NCI-H526 treated with DMSO at 0.1 percent for 48 hours (cell line): ENCODE measurements at places on chromosomes 3 and 15.

GRCh38 chr3:133805384-133805701 is 272 bp upstream of the SRPRB start:
- no peak for DNase-seq

DNA sequence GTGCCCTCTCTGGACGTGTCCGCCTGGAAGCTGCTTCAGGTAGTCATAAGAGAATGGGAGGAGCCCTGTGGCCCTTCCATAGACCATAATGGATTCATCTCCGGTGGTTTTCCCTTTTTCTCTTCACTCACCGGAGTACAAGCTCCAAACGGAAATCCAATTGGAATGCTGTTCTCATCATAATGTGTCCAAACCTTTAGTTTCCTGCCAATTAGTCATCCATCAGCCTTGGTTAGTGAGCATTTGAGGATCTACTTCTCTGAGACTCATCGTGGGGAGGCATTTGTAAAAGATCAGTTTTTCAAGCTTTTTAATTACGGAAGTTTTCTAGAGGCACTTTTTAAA is 34.9 kb downstream of the ABHD2 start:
- DNase-seq: no peak

DNA sequence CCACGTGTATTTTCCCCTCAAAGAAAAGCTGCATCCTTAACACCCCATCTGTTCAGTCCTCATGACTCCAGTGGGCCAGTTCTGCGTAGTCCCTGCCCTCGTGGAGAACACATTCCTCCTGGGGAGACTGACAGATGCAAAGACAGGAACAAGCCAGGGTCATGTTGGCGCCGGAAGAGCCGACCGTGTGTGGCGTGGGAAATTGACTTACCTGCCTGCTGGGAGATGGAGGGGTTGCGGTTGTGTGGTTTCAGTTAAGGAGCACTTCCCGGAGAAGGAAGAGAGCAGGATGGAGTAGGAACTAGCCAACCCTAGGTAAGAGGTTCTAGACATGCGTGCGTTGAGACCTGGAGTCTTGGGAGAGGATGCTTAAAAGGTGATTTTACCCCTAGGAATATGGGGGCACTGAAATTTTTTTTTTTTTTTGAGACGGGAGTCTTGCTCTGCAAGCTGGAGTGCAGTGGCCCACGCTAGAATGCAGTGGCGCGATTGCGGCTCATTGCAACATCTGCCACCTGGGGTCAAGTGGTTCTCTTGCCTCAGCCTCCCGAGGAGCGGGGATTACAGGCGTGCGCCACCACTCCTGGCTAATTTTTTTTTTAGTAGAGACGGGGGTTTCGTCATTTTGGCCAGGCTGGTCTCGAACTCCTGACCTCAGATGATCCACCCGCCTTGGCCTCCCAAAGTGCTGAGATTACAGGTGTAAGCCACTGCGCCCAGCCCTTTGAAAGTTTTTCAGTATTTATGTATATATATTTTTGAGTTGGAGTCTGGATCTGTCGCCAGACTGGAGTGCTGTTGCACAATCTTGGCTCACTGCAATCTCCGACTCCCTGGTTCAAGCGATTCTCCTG is 1.4 kb downstream of the VHL start:
- DNase-seq: peak; percentile 15

DNA sequence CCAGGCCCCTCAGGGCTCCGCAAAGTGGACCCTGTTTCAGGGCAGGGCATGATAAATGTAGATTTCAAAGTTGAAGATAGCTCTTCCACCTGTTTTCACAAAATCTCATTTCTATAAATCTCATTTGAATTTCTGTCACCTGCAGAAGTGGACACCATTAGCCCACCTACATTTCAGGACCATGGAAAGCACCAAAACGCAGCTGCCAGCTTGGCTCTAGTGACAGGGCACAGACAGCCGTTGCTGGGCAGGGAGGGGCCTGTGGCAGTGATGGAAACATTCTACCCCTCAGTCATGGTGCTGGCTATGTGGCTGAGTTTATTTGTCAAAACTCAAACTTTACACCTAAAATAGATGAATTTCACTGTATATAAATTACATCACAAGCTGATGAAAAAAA is 40.4 kb downstream of the PRR23E start:
- DNase-seq: no peak

DNA sequence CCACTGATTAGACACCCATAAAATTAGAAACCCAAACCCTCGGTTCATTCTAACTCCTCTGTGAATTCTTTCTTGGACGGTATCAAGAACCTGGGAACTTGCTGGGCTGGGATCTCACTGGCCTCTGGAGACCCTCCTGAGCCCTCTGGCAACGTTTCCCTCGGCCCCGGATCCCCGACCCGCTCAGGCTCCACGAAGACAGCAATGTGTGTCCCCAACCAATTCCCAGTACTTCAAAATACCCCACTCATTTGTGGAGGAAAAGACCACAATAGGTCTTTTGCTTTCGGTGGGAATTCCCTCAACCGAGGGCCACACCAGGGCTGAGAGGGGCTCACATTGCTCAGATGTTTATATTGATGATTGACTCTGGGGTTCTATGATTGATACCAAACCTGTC is 117.9 kb upstream of the PRR20G start:
- DNase-seq: no peak

GRCh38 chr3:122793568-122794416 is at the start of gene HSPBAP1:
TSS of gene HSPBAP1 (minus strand) at chr3:122793831. CDS start at chr3:122793680, 151 bp downstream.
- no peak for DNase-seq

DNA sequence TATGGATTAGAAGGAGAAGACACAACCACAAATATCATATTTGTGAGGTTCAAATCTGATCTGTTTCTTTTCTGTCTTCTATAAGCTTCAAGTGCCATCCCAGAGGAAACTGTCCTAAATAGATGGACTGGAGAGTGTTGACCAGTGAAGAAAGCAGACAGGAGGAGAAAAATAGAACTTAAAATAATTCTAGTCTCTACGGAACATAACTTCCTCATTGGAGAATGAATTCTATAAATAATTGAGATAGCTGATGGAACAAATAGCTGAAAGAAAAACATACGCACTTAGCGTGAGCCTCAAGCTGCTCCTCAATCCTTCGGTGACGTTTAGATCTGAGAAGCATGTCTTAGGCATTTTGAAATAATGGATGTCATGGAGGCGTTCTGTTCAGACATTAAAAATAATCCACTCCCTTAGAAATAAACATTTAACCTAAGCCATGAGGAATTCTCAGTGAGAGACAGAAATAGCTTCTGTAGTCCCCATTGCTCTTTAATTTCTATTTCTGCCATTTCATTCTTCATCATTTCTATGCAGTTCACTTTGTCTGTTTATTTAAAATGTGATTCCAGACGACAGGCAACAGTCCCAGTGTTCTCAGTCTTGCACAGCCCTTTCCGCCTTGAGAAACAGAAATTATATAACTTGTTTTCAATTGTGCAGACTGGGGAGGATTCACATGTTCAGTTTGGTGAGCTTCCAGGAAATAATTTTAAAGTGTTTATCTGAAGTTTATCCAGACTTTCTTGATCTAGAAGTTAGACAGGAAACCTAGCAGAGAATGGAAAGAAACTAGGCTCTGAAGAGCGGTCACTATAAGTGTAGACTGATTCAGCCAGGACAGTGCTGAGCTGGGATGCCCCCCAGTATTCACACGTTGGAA is 97.3 kb downstream of the NR1D2 start:
- DNase-seq: no peak

- DNase-seq: no peak
Observed at GRCh38 chr3:12584083-12584482, 27.2 kb downstream of the MKRN2 start.

DNA sequence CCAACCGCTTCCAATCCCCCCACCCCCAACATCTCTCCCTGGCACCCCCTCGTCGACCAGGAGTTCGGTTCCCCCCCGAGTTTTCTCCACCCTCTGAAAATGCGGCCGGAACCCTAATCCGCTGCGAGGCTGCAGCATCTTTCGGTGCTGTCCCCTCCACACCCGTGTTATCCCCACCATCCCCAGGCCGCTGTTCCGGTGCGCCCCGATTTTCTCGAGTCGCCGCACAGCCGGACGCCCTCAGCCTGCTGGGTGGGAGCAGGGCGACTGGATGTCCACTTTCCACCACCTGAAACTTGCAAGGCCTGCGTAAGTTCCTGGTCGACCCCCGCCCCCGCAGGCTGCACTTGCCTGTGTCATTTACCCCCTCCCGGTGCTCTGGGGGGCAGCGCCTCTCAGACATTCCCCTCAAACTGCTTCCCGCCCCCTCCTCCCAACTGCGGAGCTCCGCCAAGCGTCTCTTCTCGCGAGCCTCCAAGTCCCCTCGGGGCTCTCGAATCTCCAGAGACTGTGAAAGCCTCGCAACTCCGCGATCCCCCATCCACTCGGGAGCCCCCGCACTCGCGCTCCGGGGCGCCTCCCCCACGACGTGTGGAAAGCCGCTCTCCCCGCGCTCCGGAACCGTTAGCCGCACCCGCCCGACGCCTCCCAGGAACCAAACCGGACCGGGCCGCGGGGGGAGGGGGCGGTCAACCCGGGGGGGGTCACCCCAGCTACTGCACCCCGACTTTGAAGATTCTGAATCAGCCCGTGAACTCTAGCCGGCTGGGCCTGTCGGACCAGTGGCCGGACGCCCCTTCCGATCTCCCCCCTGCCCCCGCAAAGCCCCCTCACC is 566 bp downstream of the ETV5 start:
- DNase-seq: no peak

- DNase-seq: no peak
Observed at GRCh38 chr15:66069751-66070150, 183.8 kb downstream of the MEGF11 start.

DNA sequence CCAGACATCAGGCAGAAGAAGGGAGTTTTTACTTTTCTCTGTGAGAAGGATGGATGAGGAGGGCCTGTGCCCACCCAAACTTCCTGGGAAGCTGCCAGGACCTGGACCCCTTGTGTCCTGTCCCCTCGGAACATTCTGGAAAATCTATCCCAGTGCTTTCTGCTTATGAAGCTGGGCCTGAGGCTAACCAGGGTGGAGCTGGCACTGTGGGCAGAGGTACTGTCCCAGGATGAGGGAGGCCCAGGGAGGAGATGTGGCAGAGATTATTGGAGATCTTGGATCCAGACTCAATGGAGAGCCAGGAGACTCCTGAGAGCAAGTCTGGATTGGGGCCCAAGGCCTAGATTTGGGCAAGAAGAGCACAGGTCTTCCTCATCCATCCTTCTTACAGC is 44.4 kb downstream of the SPSB4 start:
- no peak for DNase-seq

DNA sequence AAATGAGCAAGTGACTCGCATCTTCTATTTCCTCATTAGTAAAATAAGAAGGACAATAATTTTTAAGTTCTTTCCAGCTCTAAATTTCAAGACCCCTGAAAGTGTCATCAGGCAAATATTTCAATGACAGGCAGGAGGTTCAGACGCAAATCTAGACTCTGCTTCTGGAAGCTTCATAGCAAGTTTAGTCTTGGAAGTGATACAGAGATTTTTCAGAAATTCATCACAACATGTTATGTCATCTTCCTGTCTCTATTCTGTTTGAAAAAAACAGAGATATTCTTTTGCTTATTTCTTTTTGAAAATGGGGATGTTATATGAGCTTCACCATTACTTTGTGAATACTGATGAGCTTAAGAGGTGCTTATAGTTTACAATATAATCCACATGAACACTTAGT is 74.0 kb downstream of the C3orf85 start:
- DNase-seq: no peak

- peak; percentile 29 for DNase-seq
Observed at GRCh38 chr3:11774296-11774877, 72.3 kb downstream of the TAMM41 start.

DNA sequence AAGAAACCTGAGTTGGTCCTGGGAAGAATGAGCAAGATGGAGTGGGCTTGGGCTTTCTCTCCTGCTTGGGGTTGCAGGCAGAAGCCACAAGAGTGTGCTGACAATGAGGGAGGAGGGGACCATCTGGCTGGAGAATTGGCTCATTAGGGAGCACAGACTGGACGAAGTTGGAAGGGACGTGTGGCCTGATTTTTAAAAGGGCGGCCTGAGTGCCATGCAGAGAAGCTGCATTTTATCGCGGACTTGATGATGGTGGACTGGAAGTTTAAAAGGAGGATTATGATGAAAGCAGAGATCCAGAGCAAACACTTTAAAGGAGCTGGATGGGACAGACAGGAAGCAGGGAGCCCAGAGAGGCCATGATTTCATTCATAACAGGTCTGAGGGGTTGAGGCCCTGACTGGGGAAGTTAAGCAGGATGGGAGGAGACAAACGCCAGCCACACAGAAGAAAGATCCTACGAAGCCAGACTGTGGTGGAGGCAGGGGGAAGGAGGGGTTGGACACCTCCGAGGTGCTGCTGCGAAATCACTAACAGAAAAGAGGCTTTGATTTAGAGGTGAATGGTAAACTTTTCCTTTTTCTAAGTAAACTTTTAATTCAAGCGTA is 23.6 kb downstream of the TLNRD1 start:
- DNase-seq: no peak

DNA sequence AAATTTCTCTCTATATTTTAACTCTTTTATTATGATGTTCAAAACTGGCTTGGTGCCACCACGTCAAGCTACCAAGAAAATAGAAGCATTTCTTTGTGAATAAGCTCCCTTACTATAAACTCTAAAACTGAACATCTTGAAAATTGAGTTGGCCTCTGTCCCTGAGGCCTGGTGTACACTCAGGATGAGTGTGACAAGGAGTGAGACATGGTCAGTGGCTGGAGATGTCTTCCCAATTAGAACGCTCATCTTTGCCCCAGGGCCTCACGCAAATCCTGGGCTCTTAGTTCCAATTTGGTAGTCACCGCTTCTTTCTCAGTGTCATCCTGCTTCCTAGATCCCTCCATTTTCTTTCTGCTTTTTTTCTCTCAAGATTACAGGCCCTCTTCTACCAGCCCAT is 26.2 kb downstream of the SLC2A2 start:
- no peak for DNase-seq

DNA sequence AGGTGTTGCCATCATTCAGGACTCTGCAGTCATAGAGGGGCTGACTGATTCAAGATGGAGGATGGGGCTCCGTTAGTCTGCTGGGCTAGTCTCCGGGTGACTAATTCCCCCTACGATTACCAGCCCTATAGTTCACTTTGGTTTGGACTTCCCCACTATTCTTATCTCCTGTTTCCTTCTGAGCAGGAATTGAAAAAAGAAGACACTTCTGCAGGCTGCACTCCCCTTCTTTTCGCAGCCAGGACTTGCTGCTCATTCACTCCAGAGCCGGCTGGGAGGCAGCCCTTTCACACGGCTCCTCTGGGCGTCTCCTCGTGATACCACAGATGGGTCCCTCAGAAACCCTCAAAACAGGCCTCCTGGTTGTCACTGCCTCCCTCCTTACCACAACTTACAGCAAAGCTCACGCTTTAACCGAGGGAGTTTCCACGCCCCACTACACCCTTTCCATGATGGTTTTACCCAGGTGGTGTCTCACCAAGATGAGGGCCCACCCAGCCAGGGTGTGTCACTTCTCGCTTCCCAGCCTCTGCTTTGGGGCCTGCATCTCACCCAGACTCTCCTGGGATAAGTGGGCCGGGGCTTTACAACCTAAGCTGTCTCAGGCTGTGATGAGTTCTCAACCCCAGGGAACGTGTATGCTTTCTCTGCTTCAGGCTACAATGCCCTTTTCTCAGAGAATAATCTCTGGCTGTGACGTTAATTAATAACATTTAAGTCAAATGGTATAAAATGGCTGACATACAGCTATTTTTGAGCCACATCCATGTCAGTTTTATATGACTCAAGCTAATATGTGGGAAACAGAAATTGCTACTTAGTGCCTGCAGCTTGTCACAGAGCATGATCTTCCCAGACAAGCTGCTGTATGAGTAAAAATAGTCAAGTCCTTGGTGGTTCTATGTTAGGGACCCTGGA is 11.9 kb downstream of the CX3CR1 start:
- DNase-seq: no peak
